ENCODE measurements at places on chromosomes 6 and 20.

- DNase-seq: no peak
Measured at GRCh38 chr6:29107758-29108157, at the start of gene OR2J3. TSS of gene OR2J3 (plus strand) at chr6:29108058. CDS start at chr6:29111891, 3,833 bp downstream.

DNA sequence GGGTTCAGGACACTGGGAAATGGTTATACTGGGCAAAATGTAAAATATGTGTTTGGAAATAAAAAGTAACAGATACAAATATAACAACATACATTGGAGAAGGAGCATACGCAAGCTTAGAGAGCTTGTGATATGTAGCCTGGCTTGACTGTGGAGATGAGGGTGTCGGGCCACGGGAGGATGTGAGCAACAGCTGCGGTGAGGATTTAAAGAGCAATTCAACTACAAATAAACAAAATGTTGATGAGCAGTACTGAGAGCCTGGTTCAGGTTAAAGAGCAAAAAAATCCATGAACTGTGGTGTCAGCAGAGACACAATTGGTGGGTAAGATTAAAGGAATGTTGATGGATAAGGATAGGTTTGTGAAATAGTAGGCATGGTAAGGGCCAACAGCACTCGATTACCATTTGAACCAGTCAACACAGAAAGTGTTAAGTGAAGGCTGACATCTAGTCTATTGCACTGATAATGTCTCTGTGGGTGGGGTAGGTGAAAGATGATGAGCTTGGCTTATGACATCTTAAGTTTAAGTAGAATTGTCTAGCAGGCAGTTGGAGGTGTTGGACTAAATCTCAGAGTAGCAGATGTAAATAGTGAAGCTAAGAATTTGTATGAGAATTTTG, 723.2 kb downstream of the EPM2A start:
- no peak for DNase-seq

DNA sequence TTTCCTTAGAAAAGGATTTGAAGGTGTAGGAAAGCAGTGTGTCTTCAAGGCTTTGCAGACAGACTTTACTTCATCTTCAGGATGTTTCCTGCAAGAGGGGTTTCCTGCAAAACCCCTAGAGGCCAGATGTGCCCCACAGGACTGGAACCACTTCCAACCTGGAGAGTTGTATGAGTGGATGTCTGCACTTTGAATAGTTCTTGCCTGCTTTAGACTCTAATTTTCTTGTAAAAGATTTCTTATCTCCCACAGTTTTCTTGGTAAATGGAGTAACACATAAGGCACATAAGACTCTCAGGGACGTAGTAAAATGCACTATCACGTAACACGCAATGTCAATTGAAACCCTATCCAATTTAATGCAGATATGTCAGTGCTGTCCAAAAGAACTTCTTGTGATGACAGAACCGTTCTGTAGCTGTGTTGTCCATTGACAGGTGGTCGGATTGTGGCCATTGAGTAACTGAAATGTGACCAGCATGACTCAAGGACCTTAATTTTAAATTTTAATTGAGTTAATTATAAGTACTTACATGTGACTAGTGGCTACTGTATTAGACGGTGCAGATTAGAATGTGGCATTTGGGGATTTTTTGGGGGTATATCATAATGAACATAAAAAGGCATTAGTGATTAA, 118.7 kb downstream of the JARID2 start:
- no peak for DNase-seq

GRCh38 chr6:112027942-112028674, 25.8 kb upstream of the CCN6 start:
- DNase-seq: no peak

- no peak for DNase-seq
Measured at GRCh38 chr6:152089992-152090391, 282.5 kb downstream of the ESR1 start.

DNA sequence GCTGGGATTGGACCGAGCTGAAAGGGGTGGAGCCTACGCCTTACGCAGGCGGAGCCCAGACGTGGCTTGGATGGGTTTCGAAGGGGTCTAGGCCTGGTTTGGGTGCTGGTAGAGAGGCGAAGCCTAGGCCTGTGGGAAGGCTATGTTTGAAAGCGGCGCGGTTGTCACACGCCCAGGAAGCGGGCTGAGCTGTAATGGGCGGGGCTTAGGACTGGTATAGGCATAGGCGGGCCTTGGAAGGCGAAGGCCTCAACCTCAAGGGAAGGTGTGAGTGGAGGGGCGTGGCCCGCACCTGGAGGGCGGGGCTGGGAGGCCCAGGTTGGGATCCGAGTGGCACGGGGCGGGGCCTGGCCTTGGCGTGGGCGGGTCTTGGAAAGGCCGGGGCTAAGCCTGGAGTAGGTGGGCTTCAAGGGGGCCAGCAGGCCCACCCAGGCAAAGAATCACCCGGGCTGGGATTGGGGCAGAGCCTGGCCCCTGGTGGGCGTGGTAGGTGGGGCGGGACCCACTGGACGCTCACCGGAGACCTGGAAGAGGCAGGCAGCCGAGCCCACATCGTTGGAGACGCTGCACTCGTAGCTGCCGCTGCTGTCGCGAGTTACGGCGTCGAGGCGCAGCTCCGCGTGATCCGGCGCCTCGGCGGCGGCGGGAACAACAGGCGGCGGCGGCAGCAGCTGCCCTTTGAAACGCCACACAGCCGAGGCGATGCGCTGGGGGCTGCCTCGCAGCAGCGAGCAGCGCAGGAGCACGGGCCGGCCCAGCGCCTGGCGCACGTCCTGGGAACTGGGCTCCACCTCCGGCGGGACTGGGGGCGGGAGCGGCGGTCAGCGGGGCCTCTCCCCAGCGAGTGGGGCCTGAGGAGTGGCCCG, 49.0 kb downstream of the MDGA1 start:
- DNase-seq: no peak

- no peak for DNase-seq
Measured at GRCh38 chr20:51740838-51741237, 27.4 kb downstream of the ATP9A start.

DNA sequence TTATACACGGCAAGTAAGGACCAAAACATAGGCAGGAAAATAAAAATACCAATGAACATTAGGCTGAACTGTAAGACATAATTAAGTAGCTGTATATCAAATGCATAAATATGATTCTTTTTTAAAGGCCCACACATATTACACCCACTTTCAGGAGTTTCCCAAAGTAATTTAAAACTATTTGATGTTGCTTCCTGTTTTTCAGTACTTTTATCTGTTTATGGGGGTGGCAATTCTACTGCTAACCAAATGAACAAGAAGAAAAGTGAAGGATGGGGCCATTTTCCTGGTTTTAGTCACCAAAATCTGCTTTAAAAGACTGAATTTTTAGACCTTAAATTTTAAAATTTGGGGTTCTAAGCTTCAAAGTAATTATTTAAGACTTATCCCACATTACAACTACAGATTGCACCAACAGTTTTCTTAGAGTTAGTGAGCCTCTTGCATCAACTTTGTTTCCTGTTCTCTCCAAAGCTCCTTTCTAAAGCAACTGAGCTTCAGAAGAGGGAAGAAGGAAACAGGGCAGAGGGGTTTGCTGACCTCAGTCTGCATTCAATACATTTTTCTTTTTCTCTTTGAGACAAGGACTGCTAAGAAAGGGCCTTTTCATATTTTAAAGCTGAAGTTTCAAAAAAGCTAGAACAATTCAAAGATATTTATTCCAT, 191.0 kb downstream of the BACH2 start:
- no peak for DNase-seq

DNA sequence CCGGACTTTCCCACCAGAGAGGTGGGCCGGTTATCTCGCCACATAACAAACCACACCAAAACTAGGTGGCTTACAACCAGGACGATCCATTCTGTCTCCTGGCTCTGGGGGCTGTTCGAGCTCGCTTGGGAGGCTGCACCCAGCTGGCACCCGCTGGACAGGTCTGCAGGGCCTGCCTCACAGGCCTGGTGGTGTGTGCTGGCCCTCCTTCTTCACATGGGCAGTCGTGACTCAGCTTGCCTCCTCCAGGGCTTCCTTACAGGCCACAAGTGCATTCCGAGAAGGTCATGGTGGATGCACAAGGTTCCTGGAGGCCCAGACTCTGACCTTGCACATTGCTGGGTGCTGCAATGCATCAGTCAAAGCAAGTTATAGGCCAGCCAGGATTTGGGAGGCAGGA, 34.2 kb downstream of the FOXF2 start:
- no peak for DNase-seq

GRCh38 chr6:138803331-138803730, 7.4 kb downstream of the ECT2L start:
- DNase-seq: no peak

DNA sequence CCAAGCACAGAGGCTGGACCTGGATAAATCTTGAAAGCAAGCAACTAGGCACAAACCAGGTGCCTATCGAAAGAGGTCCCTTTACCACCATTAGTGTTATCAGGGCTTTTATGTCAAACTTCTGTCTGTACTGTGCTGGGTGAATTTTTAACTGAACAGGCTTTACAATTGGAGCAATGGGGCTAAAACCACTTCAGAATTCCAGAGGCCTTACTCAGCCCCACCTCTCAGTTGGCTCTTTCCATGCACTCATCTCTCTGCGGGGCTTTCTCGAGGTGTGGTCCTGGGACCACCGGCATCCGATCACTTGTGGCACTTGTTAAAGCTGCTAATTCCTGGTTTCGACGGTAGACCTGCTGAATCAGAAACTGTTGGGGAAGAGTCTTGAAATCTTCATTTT, 232.5 kb downstream of the SOX4 start:
- no peak for DNase-seq
